Islet precursor cell (in vitro differentiated cells): ENCODE measurements at places on chromosomes 7 and 10.
A peak's percentile ranks its signal among the peaks of the same experiment; 100 is the strongest.

DNA sequence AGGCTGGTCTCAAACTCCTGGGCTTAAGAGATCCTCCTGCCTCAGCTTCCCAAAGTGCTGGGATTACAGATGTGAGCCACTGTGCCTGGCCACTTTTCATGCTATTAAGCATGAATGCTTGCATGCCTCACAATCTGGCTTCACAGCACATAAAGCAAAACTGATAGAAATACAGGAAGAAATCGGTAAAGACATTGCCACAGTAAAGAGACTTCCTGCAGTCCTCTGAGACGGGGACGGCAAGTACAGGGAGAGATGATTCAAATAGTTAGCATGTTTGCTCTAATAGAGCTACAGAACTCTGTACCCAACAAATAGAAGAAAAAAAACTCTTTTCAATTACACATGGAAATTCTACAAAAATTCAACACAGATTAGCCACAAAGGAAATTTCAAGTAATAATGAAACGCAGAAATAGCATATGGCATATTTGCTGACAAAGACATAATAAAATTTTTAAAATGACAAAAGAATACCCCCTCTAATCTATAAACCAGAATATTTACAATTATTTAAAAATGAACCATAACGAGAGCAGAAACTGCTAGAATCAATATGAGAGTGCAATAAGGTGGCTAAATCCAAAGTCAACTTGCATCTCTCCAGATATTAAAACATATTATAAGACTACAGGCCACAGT is 32.3 kb downstream of the CARD11 start:
- peak; percentile 6 for DNase-seq

GRCh38 chr7:37198041-37198905 is 250.4 kb downstream of the ELMO1 start:
- DNase-seq: no peak

DNA sequence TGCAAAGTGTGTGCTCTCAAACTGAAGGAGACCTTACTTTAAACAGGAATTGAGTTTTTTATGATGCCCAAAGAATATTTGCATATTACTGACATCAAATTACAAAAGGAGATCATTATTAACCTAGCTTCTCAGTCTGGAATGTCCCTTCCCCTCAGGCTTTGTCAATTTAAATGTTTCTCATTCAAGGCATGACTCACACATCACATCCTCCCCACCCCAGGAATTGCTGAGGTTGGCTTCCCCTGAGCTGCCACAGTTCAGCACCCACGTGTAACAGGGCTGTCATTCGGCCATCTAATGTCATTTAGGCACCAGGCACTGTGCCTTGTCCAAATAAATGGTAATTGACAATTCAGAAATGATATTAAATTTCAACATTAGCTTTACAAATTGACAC is 305.9 kb upstream of the MGMT start:
- peak; percentile 91 for DNase-seq

DNA sequence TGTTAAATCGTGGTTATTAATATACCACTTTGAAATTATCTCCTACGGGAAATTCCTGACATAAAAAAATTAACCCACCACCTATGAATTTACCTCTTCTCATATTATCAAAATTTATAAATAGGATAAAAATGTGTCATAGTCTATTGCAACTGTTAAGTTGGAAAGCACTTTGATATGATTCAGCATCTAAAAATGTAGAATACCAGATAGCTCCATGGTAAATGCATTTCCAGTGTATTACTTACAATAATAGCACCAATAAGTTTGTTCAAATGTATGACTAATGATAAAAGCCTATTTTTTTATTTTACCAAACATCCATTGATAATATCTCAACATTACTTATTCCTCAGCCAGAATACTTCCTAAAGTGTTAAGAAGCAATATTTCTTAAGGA is 13.6 kb upstream of the KCND2 start:
- DNase-seq: no peak
